Retinal pigment epithelial cell (primary cell): ENCODE measurements at places on chromosomes 7 and 10.

- DNase-seq = no peak
These were observed 528.8 kb upstream of the PCDH15 start for GRCh38 chr10:55329796-55330195.

GRCh38 chr7:143394777-143395176 lies 13.6 kb downstream of the ZYX start:
- no peak for DNase-seq

DNA sequence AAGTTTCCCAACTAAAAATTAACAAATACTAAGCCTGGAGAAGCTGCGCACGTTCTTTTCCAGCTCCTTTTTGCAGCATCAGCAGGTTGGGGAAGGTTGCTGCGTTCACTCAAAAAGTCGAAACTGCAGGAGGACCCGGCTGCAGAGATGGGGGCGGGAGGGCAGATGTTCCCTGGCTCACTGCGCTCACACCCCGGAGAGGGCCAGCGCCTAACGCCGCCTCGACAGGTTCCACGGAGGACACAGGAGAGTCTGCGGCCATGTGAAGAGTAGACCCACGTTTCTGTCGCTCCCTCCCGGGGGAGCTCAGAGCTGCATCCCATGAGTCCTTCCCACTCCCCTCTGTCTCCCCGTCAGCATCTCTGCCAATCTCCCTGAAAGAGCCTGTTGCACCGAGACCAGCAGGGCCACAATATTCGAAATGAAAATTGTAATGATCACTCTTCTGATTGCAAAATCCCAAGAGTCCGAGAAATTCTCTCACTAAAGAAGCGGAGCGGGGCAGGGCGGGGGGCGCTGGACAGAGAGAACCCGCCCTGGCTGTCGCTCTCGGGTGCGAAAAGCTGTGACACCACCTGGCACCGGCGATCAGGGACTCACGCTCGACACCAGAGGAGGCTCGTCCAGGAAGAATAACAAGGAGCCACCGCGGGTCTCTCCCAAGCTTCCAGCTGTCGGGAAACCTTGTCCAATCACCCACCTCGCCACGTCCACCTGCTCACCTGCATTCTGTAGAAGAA lies 131.5 kb upstream of the PFKP start:
- DNase-seq = no peak

DNA sequence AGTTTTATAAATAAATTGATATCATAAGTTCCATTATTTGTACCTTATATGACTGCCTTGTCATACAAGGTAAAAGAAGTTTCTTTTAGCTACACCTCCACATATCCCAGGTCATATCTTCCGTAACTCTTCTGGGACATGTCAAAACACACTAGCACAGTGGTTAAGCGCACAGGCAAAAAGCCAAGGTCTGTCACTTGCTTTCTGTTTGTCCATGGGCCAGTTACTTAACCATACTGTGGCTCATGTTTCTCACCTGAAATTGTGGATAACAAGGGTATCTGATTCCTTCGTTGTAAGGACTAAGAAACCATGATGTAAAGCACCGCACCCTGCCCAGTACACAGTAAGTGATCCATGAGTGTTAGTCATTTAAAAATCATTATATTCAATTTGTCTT lies 56.2 kb downstream of the SEMA3D start:
- no peak for DNase-seq

GRCh38 chr7:42739638-42740037 lies 172.2 kb downstream of the C7orf25 start:
- no peak for DNase-seq

- no peak for DNase-seq
These were observed 148.7 kb upstream of the ITGB1 start for GRCh38 chr10:33106767-33107166.

GRCh38 chr10:94131885-94132284 lies 138.2 kb downstream of the PLCE1 start:
- peak; percentile 75 for DNase-seq

- no peak for DNase-seq
These were observed 165.2 kb upstream of the PPP1R3A start for GRCh38 chr7:114084002-114084471.

DNA sequence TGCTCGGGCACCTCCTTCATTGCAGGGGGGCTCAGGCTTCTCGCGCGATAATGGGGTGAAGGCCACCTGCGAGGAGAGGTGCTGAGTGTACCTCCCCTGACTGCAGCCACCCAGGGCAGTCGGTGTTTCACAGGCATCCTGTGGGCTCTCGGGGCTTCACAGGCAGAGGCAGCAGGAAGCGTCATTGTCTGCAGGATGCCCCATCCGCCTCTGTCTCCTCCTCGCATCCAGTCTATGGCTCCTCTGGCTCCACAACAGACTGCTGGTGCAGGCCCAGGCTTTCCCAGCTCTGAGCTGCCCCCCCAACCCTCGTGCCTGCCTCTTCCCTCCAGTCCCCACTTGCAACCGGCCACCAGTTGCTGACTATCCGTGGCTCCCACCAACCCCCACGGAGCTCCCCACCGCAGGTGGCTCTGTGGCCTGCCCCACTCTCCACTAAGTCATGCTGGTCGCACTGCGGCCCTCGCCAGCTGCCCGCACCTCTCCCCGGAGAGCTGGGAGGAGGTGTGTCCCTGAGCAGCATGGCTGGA lies 36.5 kb downstream of the CAMK2B start:
- DNase-seq = no peak

- DNase-seq = no peak
These were observed 26.0 kb downstream of the CABCOCO1 start for GRCh38 chr10:61688551-61689308.

GRCh38 chr10:68560186-68560942 lies at the start of gene TET1:
Gene TET1, plus strand, starts transcription at chr10:68560337. Its CDS starts 12,002 bp downstream, at chr10:68572339.
- DNase-seq = no peak

DNA sequence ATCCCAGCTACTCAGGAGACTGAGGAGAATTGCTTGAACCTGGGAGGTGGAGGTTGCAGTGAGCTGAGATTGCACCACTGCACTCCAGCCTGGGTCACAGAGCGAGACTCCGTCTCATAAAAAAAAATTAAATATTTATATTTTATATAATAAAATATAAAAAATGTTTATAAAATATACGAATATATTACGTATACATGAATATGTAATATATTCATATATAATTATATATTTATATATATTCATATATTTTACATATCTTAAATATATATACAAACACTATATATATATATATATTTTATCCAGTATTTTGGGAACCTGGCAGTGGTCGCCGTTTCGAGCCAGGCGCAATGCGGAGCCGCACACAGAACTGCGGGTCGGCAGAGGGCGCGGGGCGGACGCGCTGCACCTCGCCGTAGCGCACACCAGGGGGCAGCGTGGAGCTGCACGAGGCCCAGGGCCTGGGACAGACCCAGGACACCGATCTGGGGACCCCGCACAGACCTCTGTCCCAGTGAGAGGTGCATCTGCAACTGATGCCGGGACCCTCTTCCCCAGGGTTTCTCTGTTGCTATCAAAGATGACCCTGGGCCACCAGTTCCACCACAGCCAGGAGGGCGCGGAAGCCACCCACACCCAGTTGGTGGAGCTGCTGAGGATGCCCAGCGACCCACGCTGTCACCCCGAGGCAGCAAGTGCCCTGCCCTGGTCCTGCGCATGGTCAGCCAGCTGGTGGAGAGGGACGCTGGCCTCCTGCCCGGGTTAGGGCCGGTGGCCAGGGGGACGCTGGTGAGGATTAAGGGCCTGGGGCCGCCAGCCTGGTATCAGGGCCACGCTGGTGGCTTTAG lies 22.7 kb downstream of the AP5Z1 start:
- no peak for DNase-seq

DNA sequence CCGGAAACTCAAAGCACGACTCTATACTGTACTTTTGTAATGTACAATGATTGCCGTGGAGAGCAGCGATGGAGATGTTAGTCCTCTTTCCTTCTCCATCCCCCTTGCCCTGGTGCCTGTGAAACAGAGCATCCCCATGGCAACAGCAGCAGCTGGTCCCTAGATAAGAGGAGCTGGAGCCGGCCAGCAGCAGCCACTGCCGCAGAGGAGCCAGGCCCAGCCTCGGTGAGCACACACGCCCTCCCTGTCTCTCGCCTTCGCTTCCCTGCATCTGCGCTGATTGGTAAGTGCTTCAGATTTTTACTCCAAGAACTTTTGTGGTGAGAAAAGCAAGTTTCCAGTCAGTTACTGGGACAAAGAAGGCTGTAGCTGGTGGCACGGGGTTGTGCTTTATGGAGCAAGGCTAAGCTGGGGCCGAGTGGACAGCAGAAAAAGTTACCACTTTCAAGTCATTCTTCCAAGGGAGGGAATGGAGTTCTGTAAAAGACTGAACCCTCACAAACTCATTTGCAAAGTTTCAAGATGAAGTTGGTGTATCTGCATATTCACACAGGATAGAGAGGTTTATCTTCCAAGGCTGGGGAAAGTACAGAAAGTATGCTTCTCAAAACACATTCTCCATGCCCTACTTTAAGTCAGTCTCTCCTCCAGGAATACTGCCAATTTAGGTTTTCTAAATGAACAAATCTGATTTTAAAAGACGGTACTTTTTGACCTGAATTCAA lies at the start of gene PPP1R17:
Gene PPP1R17, plus strand, starts transcription at position 192 of the 725 bp plus-strand sequence. CDS start 5,227 bp downstream, outside the sequence.
- DNase-seq = no peak

DNA sequence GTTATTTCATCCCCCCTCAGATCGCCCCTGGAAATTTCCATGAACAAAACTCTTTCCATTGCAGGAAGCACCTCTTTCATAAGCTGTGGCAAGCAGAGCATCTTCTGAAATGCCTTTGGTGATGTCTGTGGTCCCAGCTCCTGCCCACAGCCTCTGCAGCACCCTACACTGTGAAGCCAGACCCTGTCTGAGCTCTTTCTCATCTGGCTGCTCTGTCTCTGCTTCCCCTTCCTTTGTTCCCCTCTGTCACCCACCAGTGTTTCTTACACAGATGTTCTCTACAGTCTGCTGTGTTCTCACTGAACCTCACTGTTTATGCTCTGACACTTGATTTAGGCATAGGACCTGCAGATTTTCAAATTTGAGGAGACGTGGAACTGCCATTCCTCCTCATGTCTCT lies 1.9 kb upstream of the TAS2R39 start:
- DNase-seq = no peak

- DNase-seq = peak; percentile 51
These were observed 98.4 kb downstream of the PIP4K2A start for GRCh38 chr10:22615819-22616499.
